Heart left ventricle (tissue), 16 donors: ENCODE measurements at places on chromosomes 11 and 22. TPM values are rescaled to one million over a fixed set of nuclear protein-coding genes. Genes with fewer than 3 reads are reported as not detected.

DNA sequence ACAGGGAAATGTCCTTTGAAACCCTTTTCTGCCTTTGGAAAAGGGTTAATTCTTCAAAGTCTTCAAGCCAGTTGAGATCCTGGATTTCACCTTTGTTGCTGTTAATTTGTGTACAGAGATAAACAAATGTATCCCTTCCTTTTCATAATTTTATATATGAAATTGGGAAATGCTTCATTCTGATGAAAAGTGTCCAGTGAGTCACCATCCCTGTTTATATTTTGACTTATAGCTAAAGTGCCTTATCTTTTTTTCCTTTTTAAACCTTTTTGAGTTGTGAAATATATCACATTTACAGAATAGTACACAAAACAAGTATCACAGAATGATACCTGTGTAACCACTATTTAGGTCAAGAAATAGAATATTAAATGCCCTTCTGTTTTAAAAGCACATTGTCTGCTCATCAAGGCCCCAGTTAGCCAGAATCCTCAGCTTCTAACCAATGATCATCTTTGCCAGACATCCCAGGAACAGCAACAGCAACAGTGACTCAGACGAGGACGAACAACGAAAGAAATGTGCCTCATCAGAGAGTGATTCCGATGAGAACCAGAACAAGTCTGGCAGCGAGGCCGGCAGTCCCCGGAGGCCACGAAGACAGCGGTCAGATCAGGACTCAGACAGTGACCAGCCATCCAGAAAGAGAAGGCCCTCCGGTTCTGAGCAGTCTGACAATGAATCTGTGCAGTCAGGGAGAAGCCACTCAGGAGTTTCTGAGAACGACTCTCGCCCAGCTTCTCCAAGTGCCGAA is 27.3 kb downstream of the CTR9 start:
- H3K4me3 ChIP-seq = no peak overlapping the region
- peak; percentile 80 for DNase-seq

GRCh38 chr11:45361551-45361950 is 75.4 kb upstream of the SYT13 start:
- H3K27me3 ChIP-seq = peaks cover 14% of the 10 kb centered on the region
- H3K36me3 ChIP-seq = no peaks in the 10 kb centered on the region
- H3K27ac ChIP-seq = no peak overlapping the region
- no peak for DNase-seq
- H3K4me1 ChIP-seq = no peaks in the 10 kb centered on the region

MRGPRX4 gene
- not detected for total RNA-seq

DNA sequence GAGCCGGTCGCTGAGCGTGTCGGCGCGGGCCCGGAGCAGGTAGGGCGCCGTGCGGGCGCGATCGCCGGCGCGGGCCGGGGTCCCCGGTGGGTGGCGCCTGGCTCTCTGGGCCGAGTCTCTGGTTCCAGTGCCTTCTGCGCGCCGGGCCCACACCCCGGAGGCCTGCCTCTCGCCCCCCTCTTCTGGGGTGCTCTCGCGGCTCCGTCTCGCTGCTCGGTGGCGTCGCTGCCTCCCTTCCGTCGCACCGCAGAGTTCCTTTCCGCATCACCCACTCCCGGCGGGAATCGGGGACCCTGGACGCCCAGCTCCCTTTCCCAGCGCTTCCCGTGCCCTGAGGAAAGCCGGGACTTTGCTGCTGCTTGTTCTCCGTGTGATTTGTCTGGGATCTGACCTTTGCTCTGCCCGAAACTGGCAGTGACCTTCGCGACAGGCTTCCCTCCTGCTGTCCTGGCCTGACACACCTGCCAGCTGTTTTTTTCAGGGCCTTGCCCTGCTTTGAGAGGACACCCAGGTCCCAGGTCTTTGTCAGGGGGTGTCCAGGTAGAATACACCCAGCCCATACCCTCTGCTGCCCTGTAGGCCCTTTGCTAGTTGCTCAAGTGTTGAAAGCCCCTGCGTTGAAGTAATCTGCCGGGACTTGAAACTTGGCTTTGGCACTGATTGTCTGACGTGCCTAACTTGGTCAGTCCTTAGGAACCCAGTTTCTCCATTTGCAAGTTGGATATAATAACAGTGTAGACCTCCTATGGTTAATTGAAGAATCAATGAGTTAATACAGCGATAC is 711 bp downstream of the FDX1 start:
- H3K27me3 ChIP-seq = no peaks in the 10 kb centered on the region
- no peaks in the 10 kb centered on the region for H3K36me3 ChIP-seq
- peak overlapping the region; percentile 89 for H3K27ac ChIP-seq
- peak; percentile 25 for DNase-seq
- peak overlapping the region; percentile 92 for H3K4me3 ChIP-seq
- H3K4me1 ChIP-seq = no peaks in the 10 kb centered on the region

- DNase-seq = no peak
- no peaks in the 10 kb centered on the region for H3K27me3 ChIP-seq
- H3K4me1 ChIP-seq = no peaks in the 10 kb centered on the region
- H3K27ac ChIP-seq = no peak overlapping the region
- no peaks in the 10 kb centered on the region for H3K36me3 ChIP-seq
- H3K4me3 ChIP-seq = no peak overlapping the region
These were observed 223.8 kb upstream of the DDI1 start for GRCh38 chr11:103812680-103813079.

KCTD21 gene
- total RNA-seq = 6.5 TPM

DNA sequence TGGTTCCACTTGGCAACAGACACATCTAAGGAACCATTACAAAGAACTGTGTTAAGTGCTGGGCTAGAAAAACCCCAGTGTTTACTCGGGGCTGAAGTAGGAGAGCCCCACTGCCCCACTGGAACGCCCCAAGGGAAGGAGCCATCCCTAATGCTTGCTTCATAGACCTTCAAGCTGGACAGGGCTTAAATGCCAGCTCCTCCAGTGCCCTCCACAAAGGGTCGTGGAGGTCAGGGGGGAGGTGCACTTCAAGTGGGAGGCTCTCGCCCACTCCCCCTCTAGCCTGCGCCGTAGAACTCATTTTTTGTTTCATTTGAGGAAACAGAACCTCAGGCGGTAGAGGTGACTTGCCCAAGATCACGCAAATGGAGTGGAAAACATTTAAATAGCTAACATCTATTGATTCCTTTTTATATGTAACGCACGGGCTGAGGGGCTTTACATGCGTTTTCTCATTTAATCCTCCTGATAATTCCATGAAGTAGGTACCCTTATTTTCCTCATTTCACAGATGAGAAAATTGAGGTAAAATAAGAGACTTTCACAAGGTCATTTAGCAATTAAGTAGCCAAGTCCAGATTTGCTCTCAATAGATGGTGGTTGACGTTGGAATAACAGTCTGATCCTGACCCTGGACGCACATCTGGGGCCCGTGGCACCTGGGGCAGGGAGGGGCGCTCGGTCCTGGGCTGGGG is 545 bp upstream of the ZDHHC13 start:
- no peak overlapping the region for H3K27ac ChIP-seq
- H3K27me3 ChIP-seq = no peaks in the 10 kb centered on the region
- DNase-seq = no peak
- H3K36me3 ChIP-seq = no peaks in the 10 kb centered on the region
- no peaks in the 10 kb centered on the region for H3K4me1 ChIP-seq

DNA sequence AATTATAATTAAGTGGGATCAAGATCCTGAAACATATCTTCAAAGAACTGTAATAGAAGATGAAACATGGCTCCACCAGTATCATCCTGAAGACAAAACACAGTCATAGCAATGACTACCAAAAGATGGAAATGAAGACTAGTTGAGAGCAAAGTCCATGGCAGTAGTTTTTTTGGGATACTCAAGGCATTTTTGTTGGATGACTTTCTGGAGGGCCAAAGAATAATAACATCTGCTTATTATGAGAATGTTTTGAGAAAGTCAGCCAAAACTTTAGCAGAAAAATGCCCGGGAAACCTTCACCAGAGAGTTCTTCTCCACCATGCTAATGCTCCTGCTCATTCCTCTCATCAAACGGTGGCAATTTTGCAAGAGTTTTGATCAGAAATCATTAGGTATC is 809.4 kb upstream of the RAG2 start:
- H3K36me3 ChIP-seq = no peaks in the 10 kb centered on the region
- no peaks in the 10 kb centered on the region for H3K27me3 ChIP-seq
- no peak for DNase-seq
- no peak overlapping the region for H3K27ac ChIP-seq
- no peak overlapping the region for H3K4me3 ChIP-seq

DNA sequence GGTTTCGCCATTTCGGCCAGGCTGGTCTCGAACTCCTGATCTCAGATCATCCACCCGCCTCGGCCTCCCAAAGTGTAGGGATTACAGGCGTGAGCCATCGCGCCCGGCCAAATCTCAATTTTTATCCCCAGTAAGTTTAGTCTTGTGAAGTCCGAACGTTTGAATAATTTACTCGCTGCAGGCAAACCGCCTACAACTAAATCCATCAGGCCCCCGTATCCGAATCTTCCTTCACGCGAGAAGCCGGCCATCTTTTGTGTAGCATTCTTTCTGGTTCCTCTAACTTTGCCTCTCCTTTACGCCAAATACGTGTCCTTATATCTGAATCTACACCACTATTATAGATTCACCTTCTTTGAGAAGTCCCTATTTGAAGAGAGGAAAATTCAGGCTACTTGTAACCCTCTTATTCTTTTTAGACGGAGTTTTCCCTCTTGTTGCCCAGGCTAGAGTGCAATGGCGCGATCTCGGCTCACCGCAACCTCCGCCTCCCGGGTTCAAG is 581 bp upstream of the EIF3L start:
- DNase-seq = no peak
- peak overlapping the region; percentile 81 for H3K27ac ChIP-seq
- H3K4me3 ChIP-seq = peak overlapping the region; percentile 91
- H3K4me1 ChIP-seq = peaks cover 19% of the 10 kb centered on the region
- no peaks in the 10 kb centered on the region for H3K27me3 ChIP-seq

GRCh38 chr11:122190768-122191167 is 74.8 kb upstream of the BLID start:
- no peaks in the 10 kb centered on the region for H3K27me3 ChIP-seq
- peaks cover 6% of the 10 kb centered on the region for H3K4me1 ChIP-seq
- no peak overlapping the region for H3K4me3 ChIP-seq
- no peak overlapping the region for H3K27ac ChIP-seq

C11orf42 gene
- total RNA-seq = not detected

FTH1 gene
- total RNA-seq = 2,366 TPM

- peak; percentile 25 for DNase-seq
- no peaks in the 10 kb centered on the region for H3K36me3 ChIP-seq
- H3K27ac ChIP-seq = no peak overlapping the region
- no peaks in the 10 kb centered on the region for H3K4me1 ChIP-seq
These were observed 3.5 kb downstream of the BAIAP2L2 start for GRCh38 chr22:38106814-38107578.

DNA sequence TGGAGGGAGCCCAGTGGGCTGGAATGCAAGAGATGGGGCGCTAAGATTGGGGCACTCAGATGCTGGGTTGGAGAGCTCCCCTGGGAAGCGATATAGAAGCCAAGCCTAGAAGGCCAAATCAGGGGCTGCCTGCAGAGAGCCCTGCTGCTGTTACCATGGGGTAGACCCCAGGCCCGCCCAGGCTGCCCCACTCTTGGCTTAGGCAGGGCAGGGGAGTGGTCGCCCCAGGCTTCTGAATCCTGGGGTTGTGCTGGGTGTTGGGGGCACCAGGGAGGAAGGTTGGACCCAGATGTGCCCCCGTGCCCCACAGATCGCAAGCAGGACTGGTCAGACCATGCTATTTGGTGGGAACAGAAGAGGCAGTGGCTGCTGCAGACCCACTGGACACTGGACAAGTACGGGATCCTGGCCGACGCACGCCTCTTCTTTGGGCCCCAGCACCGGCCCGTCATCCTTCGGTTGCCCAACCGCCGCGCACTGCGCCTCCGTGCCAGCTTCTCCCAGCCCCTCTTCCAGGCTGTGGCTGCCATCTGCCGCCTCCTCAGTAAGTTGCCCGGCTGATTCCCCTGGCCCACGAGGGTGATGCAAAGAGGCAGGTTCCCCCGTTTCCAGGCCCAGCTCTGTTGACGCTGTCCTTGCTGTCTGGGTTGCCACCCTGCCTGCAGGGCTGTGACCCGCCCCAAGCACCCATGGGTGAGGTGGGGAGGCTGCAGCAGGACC is 3.9 kb downstream of the FERMT3 start:
- H3K4me3 ChIP-seq = no peak overlapping the region
- no peaks in the 10 kb centered on the region for H3K27me3 ChIP-seq
- peaks cover 17% of the 10 kb centered on the region for H3K4me1 ChIP-seq
- DNase-seq = peak; percentile 21
- H3K27ac ChIP-seq = no peak overlapping the region

OR4D5 gene
- total RNA-seq = not detected

DNA sequence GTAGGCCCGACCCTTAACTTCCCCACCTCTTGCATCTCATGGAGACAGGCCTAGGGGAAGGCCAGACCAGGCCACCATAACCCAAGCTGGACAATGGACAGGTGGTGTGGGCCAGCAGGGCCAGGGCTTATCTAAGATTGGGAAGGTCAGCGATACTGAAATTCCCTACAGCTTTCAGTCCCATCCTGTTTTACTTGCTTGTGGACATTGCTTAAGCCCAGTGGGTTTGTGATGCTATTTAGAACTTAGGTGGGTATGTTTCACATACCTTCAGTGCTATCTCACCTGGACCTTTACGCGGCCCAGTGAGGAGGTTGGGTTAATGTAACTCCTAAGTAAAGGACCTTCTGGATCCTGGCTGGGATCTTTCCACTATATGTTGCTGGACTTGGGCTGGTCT is 1.7 kb downstream of the FADS2 start:
- H3K27me3 ChIP-seq = no peaks in the 10 kb centered on the region
- H3K27ac ChIP-seq = peak overlapping the region; percentile 39

GRCh38 chr11:9264316-9265210 is 587 bp downstream of the DENND5A start:
- H3K27ac ChIP-seq = peak overlapping the region; percentile 99
- H3K4me1 ChIP-seq = peaks cover 47% of the 10 kb centered on the region
- peak overlapping the region; percentile 98 for H3K4me3 ChIP-seq
- no peaks in the 10 kb centered on the region for H3K36me3 ChIP-seq

GRCh38 chr11:123549926-123550917 is 104.2 kb downstream of the SCN3B start:
- H3K4me1 ChIP-seq = no peaks in the 10 kb centered on the region
- H3K4me3 ChIP-seq = no peak overlapping the region
- H3K27me3 ChIP-seq = no peaks in the 10 kb centered on the region

CADM1 gene
- 32.4 TPM for total RNA-seq

- H3K4me1 ChIP-seq = peaks cover 56% of the 10 kb centered on the region
- peaks cover 2% of the 10 kb centered on the region for H3K36me3 ChIP-seq
- no peak overlapping the region for H3K27ac ChIP-seq
- no peak for DNase-seq
- no peaks in the 10 kb centered on the region for H3K27me3 ChIP-seq
These were observed 121.3 kb downstream of the DBX1 start for GRCh38 chr11:20038972-20039371.

DNA sequence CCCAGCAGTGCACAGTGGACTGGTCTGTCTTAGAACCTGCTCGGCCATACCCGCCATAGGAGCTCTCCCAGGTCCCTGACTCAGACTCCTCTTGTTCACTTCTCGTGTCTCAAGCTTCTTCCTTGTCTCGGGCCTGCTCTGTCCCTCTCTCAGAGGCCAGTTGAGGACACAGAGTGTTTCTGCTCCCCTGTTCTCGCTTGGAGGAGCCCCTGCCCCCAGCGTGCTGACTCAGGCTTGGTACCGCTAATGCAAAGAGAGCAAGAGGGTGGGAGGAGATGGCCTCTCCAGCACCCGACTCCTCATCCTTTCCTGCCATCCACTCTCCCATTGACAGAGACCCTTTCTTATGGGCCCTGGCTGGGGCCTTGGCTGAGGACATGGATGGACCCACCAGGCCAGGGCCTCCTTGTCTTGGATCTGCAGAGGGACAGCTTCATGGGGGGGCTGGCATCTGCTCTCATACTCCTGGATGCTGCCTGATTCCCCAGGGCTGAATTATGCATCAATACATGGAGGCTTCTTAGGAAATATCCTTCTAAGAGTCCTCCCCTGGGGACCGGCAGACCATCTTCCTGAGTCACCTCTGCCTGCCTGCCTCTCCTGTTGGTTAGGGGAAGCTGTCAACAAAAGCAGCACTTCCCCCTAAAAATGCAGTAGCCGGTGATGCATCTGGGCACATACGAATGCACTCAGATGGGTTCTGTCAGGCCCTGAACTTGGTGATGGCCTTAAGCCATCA is 15.9 kb downstream of the TSPAN18 start:
- no peak for DNase-seq
- no peaks in the 10 kb centered on the region for H3K27me3 ChIP-seq
- no peak overlapping the region for H3K4me3 ChIP-seq
